ENCODE measurements at places on chromosomes 1 and 21.

DNA sequence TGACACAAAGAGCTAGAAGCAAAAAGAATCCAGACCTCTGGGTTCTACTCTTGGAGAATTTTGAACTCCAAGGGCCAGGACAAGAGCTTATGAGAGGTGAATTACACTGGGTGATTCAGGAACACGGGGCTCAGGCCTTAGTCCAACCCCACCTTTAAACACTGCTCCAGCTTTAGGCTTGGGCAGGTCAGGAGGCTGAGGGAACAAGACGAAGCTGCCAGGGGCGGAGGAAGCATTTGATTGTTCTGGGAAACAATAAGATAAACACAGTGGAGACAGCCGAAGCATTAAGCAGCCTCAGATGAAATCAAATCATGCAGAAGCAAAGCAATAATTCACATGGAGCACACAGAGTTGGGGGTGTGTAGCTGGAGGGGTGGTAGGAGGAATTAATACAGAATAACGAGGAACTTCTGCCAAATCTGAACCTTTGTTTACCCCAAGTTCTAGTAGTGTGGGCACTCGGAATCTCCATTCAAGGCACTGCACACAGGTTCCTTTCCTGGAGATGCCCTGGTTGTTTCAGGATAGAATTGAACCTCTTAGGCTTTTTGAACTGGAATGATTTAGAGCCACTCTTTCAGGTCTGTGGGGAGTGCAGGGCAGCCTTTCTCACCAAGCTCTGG is 93.2 kb downstream of the PLXNA2 start:
- DNase-seq: no peak

GRCh38 chr1:198165927-198166647 is 9.3 kb downstream of the NEK7 start:
- DNase-seq: no peak

DNA sequence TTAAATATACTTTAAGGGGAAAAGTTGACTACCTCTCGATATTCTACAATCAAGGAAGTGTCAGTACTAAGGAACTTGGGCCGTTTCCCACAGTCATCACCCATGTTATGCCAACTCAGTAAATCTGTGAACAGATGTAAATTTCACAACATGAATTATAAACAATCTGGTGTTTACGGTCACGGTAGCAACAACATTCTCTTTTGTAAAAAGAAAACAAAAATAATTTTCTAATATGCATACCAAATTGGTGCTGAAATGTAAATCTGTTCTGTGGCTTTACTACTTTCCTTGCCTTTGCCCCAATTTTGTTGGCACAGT is 1.2 kb downstream of the SH3GLB1 start:
- no peak for DNase-seq

DNA sequence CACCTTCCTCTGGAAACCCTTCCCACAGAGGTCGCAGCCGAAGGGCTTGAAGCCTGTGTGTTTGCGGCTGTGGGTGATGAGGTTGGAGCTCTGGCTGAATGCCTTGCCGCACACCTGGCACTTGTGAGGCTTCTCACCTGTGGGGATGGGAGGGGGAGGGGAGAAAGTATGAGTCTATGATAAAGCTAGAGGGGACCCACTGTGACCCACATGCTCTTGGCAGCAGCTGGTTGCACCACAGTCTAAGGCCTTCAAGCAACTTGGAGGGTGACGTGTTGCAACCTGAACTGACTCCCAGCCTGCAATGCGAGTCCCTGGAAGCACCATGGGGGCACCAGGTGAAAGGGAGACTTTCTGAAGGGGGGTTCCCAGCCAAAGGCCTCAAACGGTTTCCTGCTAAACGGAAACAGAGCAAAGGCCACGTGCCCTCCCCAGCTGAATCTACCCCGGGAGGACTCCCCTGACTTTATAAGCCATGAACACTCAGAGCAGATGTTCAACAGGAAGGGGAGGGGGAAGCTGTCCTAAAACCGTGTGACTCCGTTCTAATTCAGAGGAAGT is 10.6 kb downstream of the GFI1 start:
- DNase-seq: no peak

DNA sequence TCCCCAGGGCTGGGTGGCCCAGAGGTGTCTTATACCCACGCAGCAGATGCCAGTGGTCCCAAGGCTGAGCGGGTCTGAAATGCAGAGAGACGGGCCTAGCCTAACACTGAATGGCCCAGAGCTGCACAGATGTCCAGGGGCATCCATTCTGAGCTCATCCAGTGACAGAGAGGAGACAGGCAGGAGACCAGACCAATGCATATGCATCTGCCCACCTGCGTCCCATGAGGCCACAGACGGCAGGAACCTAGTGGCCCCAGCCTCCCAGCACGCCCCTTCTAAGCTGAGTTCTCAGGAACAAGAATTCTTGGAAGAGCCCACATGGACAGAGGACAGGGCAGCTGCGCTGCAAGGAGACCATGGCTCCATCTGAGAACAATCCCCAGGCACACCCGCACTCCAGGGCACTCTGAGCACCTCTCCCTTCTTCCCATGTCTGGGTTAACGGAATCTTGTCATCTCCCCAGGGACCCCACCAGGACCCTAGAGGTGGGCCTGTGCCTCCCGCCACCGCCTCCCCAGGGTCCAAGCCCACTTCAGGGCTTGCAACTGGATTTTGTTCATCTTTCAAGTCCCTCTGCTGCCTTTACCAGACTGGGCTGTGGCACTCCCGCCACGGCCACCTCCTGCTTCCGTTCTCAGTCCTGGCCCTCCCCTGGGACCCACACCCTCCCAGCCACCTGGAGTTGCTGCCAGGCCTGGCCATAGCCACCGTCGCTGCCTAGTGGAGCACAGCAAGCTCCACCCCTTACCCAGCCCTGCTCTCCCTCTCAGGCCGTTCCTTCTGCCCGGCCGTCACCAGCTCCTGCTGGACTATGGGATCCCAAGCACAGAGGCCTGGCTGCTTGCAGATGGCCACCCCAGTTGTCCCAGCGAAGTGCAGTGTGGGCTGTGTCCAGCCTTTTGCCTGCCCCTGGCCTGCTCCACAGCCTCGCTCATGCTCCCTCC is 3.3 kb downstream of the WNT3A start:
- no peak for DNase-seq

DNA sequence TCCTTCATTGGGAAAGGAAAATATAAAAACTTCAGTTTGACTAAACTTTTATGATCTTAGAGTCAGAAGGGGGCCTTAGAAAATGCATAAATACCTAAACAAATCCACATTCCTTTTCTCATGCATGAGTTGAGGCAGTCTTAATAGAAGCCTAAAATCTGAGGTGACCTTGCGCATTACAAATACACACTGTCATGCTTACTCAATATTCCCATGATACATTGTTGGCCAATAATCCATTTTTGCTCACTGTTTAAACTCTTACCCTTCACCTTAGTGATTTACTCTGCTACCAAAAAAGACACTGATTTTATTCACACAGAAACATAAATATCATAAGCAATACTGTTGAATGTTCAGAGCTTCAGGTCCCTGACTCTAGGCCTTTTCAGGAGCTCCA is 19.1 kb upstream of the TMCO1 start:
- no peak for DNase-seq

- no peak for DNase-seq
These were observed 86.2 kb downstream of the SIK1 start for GRCh38 chr21:43340491-43341377.

Measured in NCI-H187 (cell line).